Fibroblast of skin of left quadriceps (primary cell): ENCODE measurements at places on chromosomes 1 and 21.

GRCh38 chr1:114131526-114132220 is 22.0 kb downstream of the SYT6 start:
- no peak for DNase-seq

- peak; percentile 60 for DNase-seq
Measured at GRCh38 chr1:223712194-223712849, at the start of gene CAPN2. TSS of gene CAPN2 (plus strand) at chr1:223712539. CDS start at chr1:223712641, 102 bp downstream.

GRCh38 chr1:71270394-71270915 is 189.6 kb upstream of the ZRANB2 start:
- DNase-seq = no peak

- DNase-seq = no peak
Measured at GRCh38 chr1:226666692-226667091, 72.4 kb downstream of the ITPKB start.

- DNase-seq = no peak
Measured at GRCh38 chr1:90220941-90221693, 226.2 kb downstream of the ZNF326 start.

- DNase-seq = no peak
Measured at GRCh38 chr1:68117416-68117815, 67.0 kb upstream of the DIRAS3 start.

GRCh38 chr1:13797397-13797796 is 97.4 kb downstream of the PRDM2 start:
- DNase-seq = no peak

DNA sequence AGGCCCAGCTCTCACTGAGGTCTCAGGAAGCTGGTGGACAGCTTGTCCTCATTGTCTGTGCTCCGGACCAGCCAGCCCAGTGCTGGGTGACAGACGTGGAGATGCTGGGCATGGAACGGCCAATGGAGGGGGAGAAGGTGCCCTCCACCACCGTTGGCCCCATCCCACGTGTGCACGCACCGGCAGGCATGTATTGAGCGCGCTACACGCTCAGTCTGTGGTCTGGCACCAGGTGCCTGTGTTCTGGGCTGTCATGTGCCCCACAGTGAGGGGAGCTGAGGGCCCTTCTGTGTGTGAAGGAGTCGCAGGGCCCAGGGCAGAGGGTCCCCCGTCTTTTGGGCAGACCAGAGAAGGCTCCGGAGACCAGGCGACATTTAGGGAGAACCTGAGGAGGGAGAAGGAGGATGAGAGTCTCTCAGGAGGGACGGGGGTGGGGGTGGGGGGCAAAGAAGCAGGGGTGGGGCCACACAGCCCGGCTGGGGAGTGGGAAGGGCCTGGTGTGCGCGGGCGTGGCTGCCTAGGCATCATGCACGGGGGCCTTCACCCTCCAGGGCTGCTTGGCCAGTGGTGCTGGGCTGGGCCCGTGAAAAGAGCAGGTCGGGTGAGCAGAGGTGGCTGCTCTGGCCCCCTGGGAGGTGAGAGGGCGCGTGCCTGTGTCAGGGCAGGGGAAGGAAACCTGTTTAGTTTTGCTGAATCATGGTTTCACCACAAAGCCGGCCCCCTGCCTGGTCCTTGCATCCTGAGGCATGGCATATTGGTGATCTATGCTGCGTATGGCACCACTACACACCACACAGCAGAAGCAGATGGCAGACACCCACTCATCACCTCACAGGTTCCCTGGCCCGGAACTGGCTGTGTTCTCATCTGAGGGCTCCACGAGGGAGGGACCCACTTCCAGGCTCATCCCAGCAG is 86.7 kb upstream of the TTC34 start:
- DNase-seq = no peak

- DNase-seq = no peak
Measured at GRCh38 chr1:54323324-54323739, 82.9 kb downstream of the SSBP3 start.

DNA sequence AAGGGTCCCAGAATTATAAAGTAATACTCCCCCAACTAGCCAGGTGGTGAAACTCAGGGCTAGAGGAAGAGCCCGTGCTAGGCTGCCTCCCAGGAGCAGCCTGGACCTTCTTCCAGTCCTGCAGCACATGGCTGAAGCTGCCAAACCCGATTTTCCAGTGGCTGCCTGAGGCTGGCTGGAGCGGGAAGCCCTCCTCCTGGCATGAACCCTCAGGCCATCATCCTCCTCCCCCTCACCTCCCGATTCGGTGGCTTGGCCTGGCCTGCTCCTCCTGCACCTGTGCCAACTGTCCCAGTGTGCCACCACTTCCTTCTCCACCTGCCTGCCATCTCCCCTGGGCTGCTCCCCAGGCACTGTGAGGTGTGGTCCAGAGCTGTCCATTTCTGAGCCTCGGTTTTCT is 3.0 kb upstream of the TSPAN1 start:
- no peak for DNase-seq

GRCh38 chr1:19636065-19636464 is 8.0 kb upstream of the NBL1 start:
- no peak for DNase-seq

GRCh38 chr1:59446257-59446901 is 149.5 kb downstream of the FGGY start:
- DNase-seq = peak; percentile 96

DNA sequence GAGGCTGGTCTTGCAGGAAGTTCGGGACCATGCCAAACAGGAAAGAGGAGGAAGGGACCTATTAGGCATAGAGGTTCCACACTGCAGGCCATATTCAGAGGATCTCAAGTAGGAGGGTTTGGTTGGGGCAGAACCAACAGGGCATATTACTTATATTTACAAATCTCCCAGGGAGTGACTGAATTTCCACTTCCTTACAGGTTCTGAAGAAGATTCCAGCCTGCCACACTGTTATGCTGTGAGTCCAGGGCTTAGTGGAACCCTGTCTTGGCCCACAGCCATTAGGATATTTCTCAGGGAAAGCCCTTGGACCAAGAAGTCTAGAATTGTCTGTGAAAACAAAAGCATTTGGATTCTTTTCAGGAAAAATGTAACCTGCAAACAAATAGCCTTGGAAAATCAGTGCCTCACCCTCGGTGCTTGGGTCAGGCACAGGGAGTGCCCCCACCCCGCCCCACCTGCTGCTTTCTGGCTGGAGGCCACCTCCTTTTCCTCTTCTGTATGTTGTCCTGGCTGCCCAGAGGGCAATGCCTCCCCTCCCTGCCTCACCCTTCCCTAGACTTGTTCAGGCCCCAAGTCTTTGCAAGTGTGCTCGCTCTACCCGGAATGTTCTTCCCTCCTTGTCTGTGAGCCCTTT is 41.0 kb upstream of the JUN start:
- no peak for DNase-seq

DNA sequence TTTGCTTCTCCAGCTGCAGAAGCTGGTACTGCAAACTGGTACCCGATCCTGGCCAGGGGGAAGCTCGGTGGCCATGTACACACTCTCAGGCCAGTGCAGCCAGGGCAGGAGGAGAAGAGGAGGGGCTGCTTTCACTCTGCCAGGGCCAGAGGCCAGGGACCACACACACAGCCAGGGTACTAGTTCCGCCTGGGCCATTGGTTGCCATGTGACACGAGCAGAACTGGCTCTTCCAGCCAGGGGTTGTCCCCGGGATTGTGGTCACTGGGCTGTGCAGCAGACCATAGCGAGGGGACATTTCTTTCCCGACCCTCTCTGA is 3.7 kb upstream of the SHISAL2A start:
- no peak for DNase-seq

GRCh38 chr1:86069757-86070145 is 86.8 kb downstream of the COL24A1 start:
- DNase-seq = peak; percentile 36

- DNase-seq = peak; percentile 68
Measured at GRCh38 chr21:29195981-29196669, 65.7 kb downstream of the MAP3K7CL start.

GRCh38 chr1:119724611-119725218 is 13.0 kb downstream of the PHGDH start:
- no peak for DNase-seq

- no peak for DNase-seq
Measured at GRCh38 chr1:195637539-195637938, 970.7 kb downstream of the KCNT2 start.

- DNase-seq = no peak
Measured at GRCh38 chr1:118302145-118302544, 117.1 kb upstream of the SPAG17 start.

GRCh38 chr1:57576756-57577155 is 152.9 kb upstream of the DAB1 start:
- no peak for DNase-seq

DNA sequence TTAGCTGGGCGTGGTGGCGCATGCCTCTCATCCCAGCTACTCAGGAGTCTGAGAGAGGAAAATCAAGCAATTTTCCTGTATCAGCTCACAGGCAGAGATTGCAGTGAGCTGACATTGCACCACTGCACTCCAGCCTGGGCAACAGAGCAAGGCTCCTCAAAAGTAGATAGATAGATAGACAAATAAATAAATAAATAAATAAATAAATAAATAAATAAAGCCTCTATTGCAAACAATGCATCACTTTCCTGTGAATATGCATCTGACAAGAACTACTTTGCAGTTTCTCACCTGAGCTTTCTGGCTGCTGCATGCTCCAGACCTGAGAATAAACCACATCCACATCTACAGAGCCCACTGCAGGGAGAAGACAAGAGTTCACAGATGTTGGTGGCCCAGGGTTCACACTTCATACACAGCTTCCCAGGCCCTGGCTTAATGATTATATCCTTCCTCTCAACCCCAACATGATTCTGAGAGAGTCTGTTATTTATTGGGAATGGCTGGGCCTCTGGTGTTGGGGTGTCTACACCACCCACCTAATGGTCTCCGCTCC is 28.6 kb downstream of the FCRL2 start:
- DNase-seq = no peak

GRCh38 chr1:9835758-9836631 is 12.2 kb upstream of the CLSTN1 start:
- DNase-seq = no peak

- peak; percentile 44 for DNase-seq
Measured at GRCh38 chr1:194045416-194045815, 859.0 kb upstream of the B3GALT2 start.

GRCh38 chr1:24928689-24929397 is 1.2 kb downstream of the RUNX3 start:
- no peak for DNase-seq

GRCh38 chr1:25662061-25662460 is 45.5 kb downstream of the MAN1C1 start:
- no peak for DNase-seq

DNA sequence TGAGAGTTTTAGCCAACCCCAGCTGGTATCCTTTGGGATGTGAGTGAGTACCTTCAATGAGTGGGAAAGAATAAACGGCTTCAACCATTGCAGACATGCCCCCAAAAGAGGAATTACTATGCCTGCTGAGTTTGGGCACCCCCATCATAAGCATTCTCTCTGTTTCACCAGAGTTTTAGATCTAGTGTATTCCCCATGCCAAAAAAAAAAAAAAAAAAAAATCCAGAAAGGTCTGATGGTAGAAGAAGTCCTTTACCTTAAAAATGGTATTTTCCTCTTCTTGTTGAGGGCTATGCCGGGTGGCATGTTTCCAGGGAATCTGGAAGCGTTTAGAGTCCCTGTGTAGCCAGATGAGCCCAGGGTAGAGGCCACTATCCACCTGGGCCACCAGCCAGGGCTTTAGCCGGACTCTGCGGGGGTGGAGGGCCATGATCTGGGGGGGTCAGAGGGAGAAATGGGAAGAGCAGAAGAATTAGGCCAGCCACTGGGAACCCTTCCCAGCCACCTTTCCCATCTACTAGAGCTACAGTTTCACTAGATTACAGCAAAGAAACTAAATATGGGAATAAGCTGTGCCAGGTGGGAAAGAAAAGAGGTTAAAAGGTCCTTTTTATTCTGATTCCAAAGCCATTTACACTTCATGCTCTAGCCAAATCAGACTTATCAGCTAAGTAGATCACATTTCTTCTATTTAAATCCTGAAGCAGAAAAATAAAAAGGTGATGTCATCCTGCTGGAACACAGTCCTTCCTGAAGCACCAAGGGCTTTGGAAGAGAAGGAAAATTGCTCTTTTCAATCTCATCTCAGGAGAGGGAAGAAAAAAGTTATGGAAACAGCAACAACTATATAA is 4.7 kb downstream of the IRF6 start:
- DNase-seq = no peak

- DNase-seq = no peak
Measured at GRCh38 chr1:112646225-112646624, 26.6 kb downstream of the CAPZA1 start.

DNA sequence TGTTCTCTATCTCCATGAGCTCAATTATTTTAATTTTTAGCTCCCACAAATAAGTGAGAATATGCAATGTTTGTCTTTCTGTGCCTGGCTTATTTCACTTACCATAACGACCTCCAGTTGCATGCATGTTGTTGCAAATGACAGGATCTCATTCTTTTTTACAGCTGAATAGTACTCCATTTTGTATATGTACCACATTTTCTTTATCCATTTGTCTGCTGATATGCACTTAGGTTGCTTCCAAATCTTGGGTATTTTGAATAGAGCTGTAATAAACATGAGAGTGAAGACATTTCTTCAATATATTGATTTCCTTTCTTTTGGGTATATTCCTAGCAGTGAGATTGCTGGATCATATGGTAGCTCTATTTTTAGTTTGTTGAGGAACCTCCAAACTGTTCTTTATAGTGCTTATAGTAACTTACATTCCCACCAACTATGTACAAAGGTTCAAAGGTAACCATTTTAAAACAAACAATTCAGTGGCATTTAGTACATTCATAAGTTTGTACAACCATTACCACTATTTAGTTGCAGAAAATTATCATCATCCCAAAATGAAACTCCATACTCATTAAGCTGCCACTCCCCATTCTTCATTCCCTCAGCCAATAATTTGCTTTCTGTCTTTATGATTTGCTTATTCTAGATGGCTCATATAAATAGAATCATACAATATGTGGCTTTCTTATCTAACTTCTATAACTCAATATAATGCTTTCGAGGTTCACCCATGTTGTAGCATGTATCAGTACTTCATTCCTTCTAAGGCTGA is 255.9 kb upstream of the NFIA start:
- DNase-seq = no peak

DNA sequence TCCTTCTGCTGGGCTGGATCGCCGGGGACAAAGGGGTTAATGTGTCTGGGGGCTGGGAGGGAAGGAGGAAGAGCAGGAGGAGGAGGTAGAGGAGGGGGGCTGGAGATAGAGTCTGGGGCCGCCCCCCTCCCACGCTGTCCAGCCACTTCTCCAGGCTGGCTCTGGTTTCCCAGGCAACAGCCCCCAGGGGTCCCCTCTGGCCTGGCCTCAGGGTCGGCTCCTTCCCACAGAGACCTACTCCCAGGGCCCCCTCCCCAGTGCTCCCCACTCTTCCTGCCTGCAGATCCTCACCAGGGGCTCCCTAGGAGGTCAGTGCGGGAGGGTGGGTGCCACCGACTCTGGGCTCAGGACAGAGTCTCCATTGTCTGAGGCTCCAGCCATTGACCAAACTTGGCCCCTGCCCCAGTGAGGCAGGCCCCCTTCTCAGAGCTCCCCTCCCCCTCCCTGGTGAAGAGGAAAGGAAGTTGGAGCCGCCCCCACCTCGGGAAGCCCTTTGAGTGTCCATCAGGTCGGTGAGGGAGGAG is 34.1 kb downstream of the ARHGEF10L start:
- no peak for DNase-seq
